Right cardiac atrium (tissue), 5 donors: ENCODE measurements at places on chromosomes 2 and 18.

- DNase-seq: no peak
These were observed 120.4 kb downstream of the ACKR3 start for GRCh38 chr2:236689981-236690380.

DNA sequence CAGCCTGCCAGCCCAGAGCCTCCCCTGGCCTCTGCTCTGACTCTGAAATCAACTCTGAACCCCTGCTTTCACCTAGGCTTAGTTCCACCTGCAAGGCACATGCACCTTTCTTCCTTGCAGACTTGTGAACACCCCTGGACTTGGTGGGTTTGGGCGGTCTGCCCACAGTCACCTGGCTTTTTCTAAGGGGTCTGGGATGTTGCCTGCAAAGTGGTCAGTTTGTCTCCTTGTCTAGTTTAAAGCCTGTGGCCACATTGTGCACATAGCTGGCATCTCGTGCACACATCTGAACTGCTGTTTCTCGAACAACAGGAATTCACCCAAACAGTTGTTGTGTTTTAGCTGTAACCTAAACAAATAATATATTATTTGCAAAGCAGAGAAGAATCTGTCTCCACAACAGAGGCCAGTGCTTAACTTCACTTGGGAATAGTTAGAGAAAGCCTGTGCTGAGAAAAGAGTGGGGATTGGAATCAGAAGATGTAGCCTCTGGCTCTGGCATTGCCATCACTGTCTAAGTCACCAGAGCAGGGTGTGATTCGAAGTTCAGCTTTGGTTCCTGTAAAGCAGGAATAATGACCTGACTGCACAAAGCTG lies 108.5 kb downstream of the TMEM18 start:
- DNase-seq: no peak

GRCh38 chr2:44843086-44843485 lies 98.4 kb upstream of the SIX3 start:
- no peak for DNase-seq

- no peak for DNase-seq
These were observed 12.4 kb downstream of the DYM start for GRCh38 chr18:49447810-49448745.

GRCh38 chr2:100272841-100273329 lies 49.4 kb downstream of the LONRF2 start:
- DNase-seq: peak; percentile 88
